ENCODE measurements at places on chromosomes 7 and 10.

DNA sequence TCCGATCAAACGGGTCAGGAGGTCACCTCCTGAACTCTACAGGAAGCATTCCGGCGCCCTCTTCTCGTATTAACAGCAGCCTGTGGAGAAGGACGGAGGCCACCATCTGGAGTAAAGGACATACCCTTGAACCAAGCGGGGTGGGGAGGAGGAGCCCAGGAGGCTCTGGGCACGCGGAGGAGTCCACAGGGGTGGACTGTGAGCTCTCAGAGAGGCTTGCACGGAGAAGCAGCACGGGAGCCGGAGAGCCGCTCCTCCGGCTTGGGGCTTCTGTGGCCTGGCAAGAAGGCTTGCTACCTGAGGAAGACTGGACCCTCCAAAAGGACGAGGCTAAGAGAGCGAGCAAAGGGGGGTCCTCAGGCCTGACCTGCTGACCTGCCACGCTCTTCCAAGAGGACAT is 77.9 kb downstream of the MAD1L1 start:
- DNase-seq = no peak

GRCh38 chr10:71321386-71321785 is 2.3 kb downstream of the SLC29A3 start:
- no peak for DNase-seq

- no peak for DNase-seq
Measured at GRCh38 chr7:39754326-39755120, 131.2 kb downstream of the RALA start.

GRCh38 chr10:125276133-125276532 is 115.8 kb upstream of the CTBP2 start:
- no peak for DNase-seq

- no peak for DNase-seq
Measured at GRCh38 chr7:30278849-30279652, 5.3 kb upstream of the ZNRF2 start.

DNA sequence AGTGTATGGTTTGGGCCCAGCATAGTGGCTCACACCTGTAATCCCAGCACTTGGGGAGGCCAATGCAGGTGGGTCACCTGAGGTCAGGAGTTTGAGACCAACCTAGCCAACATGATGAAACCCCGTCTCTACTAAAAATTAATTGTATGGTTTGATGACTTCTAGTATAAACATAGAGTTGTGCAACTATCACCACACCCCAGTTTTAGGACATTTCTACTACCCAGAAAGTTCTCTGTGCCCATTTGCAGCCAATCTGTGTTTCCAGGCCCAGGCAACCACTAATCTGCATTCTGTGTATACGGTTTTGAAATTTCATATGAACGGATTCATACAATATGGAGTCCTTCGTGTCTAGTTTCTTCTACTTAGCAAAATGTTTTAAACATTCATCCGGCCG is 20.0 kb downstream of the CLIP2 start:
- no peak for DNase-seq

GRCh38 chr7:96596120-96596826 is 113.4 kb downstream of the SEM1 start:
- DNase-seq = no peak

DNA sequence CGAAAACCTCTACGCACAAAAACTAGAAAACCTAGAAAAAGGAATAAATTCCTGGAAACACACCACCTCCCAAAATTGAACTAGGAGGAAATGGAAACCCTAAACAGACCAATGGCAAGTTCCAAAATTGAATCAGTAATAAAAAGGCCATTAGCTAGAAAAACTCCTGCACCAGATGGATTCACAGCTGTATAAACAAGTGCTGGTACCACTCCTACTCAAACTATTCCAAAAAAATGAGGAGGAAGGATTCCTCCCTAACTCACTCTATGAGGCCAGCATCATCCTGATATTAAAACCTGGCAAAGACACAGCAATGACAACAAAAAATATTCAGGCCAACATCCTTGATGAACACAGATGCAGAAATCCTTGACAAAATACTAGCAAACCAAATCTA is 228.2 kb downstream of the CHRM2 start:
- DNase-seq = no peak

DNA sequence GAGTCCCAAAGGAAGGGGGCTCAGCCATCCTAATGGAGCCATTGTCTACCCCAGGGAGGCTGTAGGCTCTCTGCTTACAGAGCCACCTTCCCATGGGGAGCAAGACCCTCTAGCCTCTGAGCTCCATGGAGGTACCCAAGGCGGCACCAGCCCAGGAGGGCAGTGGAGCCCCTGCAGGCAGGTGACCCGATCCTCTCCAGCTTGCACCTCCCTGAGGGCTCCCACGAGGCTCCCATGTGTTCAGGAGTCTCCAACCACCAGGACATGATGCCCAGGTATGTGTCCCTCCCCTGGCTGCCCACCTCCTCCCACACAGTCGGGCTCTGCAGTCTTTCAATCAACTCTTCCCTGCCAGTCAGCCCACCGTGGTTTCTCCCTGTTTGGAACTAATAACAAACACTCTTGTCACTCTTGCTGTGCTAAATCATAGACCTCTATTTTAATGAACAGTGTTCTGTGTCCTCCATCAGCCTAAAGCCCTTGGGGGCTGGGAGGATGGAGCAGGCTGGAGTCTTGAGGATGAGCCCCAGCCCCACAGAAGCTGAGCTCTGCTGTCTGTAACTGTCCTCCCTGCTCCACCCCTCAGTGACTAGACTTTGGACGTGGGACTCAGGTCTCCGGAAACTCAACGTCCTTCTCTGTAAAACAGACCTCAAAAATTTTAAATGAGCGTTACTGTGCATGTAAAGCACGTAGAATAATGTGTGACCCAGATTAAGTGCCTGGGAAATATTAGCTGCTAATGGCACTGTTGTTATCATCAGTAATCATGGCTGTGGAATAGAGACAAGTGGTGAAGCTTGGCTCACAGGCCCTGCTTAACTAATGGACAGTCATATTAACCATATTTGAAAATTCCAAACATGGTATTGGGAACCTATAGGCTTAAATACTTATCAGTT is 298.9 kb downstream of the WDR37 start:
- no peak for DNase-seq

DNA sequence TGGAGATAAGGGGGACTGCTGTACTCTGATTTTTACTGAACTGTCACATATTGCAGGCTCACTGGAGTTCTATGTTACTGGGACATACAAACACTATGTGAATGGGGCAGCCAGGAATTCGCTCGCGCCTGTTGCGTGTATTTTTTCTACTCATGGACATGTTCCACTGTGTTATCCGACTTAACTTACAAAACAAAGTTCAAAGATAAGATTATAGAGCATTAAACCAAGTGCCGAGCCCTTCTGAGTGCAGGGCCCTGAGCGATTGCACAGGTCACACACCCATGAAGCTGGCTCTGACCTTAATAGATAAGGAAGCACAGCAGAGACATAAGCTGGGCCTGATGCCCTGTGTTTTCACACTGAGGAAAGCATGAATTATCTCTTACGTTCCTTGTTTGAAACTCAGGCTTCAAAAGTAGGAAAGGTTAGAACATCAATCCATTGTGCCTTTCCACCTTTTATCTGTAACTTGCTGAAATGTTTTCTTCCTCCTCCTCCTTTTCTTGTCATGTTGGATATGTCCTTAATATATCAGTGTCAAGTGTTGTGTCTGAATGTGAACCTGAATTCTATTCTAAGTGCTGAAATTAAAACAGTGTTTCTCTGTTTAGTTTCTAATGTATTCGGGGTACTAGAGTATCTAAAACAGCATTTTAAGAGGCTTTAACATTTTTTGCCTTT is 273.8 kb downstream of the AUTS2 start:
- no peak for DNase-seq

DNA sequence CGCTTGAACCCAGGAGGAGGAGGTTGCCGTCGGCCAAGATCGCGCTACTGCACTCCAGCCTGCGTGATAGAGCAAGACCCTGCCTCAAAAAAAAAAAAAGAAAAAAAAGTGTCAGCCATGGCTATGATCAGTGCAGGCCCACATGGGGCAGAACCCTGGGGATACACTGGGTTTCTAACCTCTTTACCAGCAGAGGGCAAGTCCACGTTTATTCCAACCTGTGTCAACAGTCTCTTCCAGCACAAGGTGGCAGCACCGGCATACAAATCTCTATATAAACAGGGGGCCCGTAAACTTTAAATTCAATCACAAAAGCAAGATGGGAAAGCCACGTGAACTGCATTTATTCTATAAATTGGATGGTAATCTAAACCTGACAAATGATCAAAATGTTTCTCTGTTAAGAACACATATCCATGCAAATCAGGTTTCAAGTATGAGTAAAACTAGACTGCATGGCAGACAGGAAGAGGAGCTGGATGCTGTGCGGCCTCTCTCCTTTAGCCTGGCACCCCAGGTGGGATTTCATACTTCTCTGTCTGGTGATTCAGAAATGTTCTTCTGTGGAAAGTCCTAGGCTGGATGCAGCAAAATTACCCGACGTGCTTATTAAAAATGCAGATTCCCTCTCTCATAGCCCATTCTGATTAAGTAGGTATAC is 60.0 kb upstream of the STEAP1B start:
- peak; percentile 58 for DNase-seq

DNA sequence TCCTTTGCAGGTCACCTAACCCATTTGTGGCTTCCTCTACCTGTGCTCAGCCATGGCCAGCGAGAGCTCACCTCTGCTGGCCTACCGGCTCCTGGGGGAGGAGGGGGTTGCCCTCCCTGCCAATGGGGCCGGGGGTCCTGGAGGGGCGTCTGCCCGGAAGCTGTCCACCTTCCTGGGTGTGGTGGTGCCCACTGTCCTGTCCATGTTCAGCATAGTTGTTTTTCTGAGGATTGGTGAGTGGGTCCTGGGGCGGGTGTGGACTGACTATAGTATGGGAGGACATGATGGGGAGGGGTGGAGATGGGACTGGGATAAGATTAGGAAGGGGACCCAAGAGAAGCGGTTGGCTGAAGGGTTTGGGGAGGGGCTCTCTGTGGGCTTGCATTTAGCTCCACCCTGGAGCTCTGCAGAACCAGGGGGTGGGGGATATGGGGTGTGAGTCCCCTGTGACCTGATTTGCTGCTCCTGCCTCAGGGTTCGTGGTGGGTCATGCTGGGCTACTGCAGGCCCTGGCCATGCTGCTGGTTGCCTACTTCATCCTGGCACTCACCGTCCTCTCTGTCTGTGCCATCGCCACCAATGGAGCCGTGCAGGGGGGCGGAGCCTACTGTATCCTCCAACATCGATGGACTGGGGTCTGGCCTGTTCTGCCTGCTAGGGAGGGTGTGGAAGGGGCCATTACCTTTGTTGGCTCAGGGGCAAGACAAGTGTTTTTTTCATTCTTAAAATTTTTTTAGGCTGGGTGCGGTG is 1.8 kb downstream of the SLC12A9 start:
- no peak for DNase-seq

DNA sequence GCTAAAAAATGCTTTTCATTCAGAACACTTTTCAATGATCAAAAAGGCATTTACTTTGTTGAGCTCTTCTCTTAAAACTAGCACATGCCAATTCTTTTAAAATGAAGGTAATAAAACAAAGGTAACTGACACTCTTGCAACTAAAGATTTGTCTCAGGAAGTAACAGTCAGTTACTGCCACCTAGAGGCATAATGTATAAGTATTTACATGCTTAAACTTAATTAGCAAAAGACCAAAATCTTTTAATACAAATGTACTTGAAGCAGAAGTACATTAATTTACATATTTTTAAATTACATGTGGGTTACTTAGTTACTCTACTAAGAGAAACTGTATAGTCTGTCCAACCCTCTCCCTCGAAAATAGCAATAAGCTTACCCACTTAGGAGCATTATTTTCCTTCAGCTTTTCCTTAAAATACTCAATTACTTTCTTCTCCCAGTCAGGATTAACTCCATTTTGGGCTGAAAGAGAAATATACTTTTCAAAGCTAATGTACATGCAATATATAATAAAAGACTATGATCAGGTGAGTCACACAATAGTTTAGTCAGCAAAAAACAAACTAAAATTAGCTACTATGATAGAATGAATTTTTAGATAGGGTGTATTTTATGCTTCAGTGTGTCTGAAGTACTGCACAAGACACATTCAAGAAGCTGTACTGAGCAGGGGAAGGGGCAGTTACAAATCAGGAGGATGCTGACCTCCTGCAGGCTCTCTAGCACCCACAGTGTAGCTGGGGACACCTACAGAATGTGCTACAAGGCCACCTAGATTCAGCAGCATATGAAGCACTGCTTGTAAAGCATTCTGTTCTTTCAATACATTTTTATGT is 13.0 kb downstream of the MCMBP start:
- peak; percentile 61 for DNase-seq

DNA sequence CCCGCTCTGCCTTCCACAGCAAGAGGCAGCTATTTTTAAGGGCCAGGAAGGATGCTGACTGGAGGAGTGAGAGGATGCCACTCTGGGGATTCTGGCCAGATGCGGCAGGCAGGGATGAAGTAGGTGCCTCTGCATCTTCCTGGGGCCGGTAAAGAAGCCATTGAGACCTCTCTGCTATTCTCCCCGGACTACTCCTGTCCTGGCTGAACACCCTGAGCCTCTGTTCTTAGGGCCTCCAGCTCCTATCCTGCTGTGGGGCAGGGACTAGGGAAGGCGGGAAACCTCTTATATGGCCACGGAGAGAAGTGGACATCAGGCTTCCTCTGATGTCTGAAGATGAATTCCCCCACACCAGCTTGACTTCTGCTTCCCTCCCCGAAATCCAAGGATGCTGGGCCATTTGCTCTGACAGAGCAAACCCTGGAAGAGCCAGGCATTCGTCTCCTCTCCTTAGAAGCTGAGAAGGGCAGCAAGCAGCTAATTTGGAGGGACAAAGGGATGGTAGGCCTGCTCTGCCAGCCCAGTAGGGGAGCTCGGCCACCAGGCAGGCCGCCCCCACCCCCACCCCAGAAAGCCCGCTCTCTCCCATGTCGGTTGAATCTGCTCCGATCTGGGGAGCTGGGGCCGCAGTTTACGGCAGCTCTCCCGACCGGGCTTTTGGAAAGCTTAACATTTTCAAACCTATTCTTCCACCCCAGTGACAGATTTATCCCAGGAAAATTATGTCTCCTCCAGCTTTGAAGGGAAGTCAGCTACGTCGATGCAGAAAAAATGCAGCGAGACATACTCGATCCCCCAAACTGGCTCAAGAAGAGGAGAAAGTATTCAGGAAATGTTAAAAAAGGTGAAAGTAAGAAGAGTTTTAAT is 2.8 kb downstream of the FGF8 start:
- no peak for DNase-seq

DNA sequence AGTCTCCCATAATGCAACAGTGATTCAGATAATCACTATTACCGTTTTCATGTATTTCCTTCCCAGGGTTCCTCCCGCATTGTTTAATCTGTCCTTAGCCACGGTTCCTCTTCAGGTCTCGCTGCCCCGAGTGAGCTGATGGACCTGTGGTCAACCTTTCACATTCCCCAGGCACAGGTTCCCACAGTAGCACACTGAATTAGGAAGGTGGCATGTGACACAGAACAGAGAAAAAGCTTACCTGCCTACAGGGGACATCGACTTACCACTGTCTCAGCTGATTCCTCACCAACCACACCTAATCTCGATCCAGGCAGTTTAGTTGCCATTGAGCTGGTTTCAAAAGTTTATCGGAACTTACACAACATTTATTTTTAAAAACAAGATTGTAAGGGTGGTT is 72.2 kb downstream of the MTURN start:
- DNase-seq = no peak

- no peak for DNase-seq
Measured at GRCh38 chr7:25255611-25256332, 27.5 kb upstream of the NPVF start.
